ENCODE measurements at places on chromosomes 2 and 18.

- DNase-seq: no peak
These were observed 825.6 kb upstream of the HS6ST1 start for GRCh38 chr2:129144082-129144791.

- DNase-seq: no peak
These were observed 33.2 kb upstream of the MTIF2 start for GRCh38 chr2:55302241-55302640.

GRCh38 chr18:68728081-68728700 lies 13.3 kb upstream of the TMX3 start:
- no peak for DNase-seq

DNA sequence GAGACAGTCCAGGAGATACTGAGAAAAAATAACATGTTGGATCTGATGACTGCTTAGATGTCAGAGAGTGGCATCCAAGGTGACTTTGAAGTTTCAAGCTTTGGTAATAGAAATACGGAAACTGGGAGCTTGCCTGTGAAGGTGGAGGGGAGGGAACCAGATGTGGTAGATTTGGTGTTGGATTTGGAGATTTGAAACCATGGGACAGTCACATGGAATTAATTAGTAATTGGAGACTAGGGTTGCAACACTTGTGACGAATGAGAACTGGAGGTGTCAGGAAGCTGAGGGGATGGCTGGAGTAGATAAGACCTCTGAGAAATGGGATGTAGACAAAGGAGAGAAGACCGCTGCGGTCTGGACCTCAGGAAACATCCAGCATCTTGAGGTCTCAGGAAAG lies 46.7 kb downstream of the RPL37A start:
- DNase-seq: no peak

DNA sequence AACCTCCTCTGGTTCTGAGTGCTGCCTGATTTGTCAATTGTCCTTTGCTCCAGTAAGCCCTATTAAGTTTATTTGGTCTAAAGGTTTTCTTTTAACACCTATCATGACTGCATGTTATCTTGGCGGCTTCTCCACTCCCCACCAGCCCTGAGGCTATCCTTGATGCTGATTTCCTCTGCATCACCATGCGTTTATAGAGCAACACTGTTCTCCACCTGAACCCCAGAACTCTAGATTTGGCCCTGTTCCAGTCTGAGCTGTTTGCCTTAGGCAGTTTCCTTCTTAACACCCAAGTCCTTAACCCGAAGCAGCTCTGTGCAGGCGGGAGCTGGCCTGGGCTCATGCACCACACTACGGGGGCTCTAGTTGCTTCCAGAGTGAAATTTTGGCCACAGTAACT lies 98.2 kb upstream of the NPAS2 start:
- no peak for DNase-seq

DNA sequence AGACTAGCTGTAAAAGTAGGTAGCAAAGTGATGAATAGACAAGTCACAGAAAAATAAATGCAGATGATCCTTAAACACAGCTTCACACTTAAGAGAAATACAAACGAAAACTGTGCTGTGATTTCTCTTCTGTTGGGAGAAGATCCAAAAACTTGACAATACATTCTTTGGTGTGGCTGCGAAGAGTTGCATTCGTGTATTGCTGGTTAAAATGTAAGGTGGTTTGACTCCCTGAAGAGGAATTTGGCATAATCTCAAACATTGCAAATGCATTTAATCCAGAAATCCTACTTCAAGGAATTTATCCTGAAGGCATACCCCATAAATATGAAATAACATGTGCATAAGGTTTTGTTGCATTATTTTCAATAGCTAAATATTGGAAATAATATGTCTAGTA lies 7.1 kb downstream of the CCNYL1 start:
- DNase-seq: no peak

DNA sequence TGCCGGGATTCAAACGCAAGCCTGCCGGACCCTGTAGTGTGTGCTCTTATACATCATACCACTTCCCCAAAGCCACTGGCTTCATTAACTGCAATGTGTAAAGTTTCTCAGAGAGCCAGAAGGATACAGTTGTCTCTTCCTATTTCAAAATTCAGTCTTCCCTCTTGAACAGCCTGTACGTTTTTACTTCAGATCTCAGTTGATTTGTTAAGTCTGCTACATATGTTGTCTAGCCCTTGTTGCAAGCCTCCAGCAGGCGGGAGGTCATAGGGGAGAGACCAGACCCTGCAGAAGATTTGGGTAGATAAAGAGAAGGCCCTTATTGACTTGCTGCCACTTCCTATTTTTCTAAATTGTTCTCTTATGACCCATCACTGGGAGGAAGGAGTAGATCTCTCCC lies 56.2 kb downstream of the ARHGEF33 start:
- DNase-seq: no peak

- no peak for DNase-seq
These were observed 7.1 kb upstream of the KCMF1 start for GRCh38 chr2:84963692-84964405.

- DNase-seq: no peak
These were observed 91.5 kb downstream of the ALK start for GRCh38 chr2:29829841-29830240.

- no peak for DNase-seq
These were observed 291.9 kb downstream of the ALK start for GRCh38 chr2:29629495-29629894.
